ENCODE measurements at places on chromosomes 2 and 18.

DNA sequence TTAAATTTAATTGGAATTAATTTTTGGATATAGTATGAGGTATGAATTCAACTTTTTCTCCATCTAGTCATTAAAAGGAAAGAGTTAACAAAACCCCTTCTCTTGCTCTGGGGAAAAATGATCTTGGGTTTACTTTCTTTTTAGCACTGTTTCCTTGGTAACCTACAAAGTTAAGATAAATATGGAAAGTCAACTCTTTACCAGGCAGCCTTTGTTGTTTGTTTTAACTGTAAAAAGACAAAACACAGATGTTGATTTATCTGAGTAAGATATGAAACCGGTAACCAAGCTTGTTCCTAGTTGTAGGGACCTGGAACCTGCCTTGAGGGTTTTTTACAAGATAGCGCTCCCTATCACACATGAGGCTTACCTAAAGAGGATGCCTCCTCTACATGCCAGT, 10.1 kb upstream of the SANBR start:
- DNase-seq, result no peak

DNA sequence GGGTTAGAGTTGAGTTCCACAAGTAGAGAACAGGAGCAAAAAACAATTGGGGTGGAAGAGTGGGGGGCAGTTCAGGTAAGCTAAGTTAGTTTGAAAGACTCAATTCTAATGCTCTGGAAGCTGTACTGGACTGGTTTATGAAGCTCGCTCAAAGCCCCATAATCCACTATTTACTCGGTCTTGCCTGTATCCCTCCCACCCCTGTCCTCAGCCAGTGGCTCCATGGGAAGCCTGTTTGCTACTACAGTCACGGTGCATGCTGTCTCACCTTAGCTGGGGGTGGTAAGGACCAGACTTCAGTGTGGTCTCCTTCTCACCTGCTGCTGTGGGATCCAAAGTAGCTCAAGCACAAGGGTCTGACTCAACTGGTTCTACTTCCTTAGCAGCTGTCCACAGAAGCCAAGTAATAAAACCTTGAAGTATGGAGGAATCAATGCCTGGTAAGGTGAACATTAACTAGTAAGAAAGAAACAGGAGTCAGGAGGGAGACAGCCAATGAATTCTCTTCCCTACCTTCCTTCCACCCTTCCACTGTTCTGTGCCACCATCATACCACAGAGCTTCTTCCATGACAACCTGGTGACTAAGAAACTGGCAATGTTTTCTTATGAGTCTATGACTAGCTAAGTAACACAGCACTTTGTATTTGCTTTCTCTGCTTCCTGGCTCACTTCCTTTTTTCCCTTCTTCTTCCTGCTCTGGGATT, 230.8 kb downstream of the SRBD1 start:
- DNase-seq, result no peak

- no peak for DNase-seq
Measured at GRCh38 chr2:196635156-196635555, 4.4 kb upstream of the CCDC150 start.

- no peak for DNase-seq
Measured at GRCh38 chr2:158143703-158144360, 42.2 kb downstream of the UPP2 start.

DNA sequence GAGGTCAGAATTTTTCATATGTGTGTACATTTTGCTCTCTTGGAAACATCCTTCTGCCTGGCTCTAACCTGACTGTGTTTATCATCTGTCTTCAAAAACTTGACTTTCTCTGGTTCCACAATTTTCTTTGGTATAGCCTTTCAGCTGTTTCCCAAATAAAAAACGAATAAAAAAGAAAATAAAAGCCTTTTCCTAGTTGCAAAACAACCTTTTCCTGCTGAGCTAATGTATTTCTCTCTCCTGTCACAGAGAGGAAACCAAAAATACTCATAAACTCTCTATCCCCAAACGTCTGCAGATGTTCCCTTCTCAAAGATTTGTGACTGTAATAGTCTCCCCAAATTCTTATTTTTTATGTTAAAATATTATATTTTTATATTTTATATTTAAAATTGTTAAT, 505.3 kb upstream of the SLC39A10 start:
- no peak for DNase-seq

DNA sequence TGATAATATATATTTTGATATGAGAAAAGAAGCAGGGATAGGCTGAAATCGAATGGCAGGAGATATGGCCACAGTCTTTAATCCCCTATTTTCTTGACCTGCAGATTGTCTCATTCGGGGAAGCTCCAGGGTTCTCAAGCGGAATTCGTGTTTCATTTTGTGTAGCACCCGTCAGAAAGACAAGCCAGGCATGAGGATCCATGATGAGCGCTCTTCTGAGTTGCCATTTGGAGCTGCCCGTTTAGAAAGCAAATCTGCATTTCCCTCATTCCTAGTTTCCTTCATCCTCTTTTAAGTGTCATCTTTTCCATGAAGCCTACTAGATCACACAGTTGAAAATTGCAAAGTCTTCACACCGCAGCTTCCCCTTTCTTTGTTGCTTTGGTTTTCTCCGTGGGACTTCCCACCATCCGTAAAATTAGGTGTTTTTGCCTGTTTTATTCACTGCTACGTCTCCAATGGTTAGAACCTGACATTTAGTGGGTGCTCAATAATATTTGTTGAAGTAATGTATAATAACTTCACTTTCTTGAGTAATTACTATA, 16.9 kb downstream of the HNMT start:
- no peak for DNase-seq

DNA sequence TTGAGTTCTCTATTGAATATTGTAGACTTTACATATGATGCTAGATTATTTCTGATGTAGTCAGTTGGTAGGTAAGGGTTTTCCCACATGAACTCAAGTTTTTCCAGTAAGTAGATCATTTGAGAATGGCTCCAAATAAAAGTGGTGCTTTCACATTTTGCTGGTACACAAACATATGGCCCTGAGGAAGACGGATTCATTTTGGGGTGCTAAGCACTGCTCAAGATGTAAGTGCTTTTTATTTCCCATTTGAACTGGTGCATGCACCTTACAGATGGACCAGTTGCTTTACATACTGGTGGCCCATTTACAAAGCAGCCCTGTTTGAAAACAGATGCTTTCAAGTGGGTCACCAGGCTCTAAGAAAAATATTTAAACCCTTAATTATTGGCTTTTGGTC, 266.7 kb downstream of the MEIS1 start:
- DNase-seq, result no peak

- DNase-seq, result no peak
Measured at GRCh38 chr18:79874553-79875530, 76.6 kb downstream of the SLC66A2 start.

- no peak for DNase-seq
Measured at GRCh38 chr18:3604498-3605408, 154.8 kb downstream of the TGIF1 start.

GRCh38 chr2:16624436-16624780, 41.2 kb downstream of the CYRIA start:
- DNase-seq, result no peak

- DNase-seq, result no peak
Measured at GRCh38 chr18:74831571-74832250, 234.0 kb downstream of the ZNF407 start.

DNA sequence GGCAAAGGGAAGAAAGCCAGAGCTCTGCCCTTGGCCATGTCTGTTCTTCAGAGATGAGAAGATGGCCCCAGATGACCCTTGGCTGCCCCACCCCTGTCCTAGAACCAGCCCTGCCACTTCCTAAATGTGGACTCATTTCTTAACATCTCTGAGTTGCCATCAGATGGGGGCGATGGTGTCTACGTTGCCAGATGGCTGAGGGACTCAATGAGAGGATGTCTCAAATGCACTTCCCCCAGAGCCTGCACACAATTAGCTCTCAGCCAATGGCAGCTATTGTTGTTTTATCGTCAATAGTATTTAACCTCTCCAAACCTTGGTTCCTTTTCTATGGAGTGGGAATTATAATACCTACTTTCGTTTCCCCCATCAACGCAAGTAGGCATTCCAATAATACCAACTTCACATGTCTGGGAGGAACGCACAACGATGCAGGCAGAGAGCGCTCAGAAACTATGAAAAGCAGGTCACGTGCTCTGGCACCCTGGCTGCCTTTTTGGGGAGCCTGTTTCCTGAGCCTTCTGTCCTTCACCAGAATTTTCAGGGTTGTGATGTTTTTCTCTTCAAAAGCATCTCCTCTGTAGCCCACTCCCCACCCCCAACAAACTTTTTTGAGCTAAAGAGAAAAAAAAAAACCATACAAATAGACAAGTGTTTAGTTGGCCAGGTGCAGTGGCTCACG, 100.3 kb downstream of the MCFD2 start:
- DNase-seq, result no peak

- DNase-seq, result no peak
Measured at GRCh38 chr2:134232868-134233727, 20.8 kb upstream of the MGAT5 start.

- DNase-seq, result no peak
Measured at GRCh38 chr2:175619179-175620045, 382.7 kb downstream of the LNPK start.

DNA sequence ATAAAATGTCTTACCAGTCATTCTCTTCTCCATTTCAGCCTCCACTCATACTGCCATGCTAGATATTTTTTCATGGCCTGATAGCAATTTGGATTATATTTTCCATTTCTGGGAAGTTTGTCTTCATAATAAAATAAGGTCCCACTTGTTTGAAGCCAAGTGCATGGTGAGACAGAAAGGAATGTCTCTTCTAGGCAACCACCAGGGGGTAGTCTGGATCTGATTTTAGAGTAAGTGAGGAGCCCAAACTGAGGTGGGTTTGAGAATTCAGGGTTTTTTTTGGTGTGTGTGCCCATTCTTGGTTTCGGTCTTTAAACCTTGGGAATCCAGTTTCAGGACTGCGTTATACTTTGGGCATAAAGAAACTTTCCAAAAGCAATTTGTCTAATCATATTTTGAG, 315.5 kb downstream of the RPRM start:
- no peak for DNase-seq

- DNase-seq, result no peak
Measured at GRCh38 chr2:201150454-201151020, 32.4 kb upstream of the CASP10 start.

- peak; percentile 39 for DNase-seq
Measured at GRCh38 chr2:239230318-239231052, 170.3 kb downstream of the HDAC4 start.

GRCh38 chr2:120444691-120445240, 98.8 kb downstream of the INHBB start:
- DNase-seq, result no peak

DNA sequence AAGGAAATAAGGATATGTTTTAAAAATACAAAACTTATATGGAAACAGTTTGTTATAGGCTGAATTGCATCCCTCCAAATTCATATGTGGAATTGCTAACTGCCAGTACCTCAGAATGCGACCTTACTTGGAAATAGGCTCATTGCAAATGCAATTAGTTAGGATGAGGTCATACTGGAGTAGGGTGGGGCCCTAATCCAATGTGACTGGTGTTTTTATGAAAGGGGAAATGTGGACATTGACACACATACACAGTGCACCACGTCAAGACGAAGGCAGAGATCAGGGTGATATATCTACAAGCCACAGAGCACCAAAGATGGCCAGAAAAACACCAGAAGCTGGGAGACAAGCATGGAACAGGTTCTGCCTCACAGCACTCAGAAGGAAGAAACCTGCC, 494.2 kb downstream of the TSN start:
- no peak for DNase-seq

- DNase-seq, result no peak
Measured at GRCh38 chr2:45084361-45085020, 75.2 kb upstream of the SIX2 start.

- DNase-seq, result no peak
Measured at GRCh38 chr18:25256439-25256838, 95.5 kb downstream of the ZNF521 start.

DNA sequence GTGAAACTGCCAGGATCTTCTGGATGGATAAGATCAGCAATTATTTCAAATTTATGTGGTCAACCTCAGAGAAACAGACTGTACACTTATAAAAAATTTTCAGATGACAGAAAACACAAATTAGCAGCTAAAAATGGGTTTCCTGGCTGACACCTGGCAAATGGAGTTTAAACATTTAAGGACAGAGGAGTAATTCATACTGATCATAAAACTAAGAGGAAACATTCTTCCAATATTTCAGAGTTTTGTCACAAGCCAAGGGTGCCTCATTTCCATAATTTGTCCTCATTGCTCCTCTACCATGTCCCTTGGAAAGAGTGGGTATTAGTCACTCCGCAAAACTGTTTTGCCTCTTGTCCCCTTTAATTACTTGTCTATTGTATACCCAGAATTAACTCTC, 70.2 kb downstream of the TMEFF2 start:
- DNase-seq, result no peak

DNA sequence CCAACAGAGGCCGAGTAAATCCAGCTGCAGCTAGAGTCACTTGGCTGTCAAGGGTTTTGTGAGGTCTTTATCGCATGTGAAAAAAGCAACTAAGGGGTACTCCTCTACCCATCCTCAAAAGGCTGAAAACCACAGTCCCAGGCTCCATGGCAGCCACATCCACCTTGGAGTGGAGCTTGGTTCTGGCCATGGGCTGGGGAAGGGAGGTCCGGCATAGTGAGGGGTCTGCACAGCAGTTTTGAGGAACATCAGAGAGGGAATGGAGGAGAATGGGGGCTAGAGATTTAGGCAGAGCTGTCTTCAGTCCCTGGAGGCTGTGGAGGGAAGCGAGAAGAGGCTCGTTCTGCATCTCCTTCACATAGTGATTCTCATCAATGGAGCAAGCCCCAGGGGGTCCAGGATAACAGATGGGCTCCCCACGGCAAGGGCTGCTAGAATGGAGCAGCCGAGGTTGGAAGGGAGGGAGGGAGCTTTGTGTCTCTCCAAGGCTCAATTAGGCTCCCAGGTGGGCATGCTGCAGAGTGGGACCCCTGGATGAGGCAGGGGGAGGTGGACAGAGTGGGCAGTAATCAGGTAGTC, 21.0 kb downstream of the MROH2A start:
- no peak for DNase-seq

- no peak for DNase-seq
Measured at GRCh38 chr2:21260311-21260710, 136.5 kb downstream of the TDRD15 start.

GRCh38 chr2:111246620-111247061, 125.9 kb downstream of the BCL2L11 start:
- no peak for DNase-seq

DNA sequence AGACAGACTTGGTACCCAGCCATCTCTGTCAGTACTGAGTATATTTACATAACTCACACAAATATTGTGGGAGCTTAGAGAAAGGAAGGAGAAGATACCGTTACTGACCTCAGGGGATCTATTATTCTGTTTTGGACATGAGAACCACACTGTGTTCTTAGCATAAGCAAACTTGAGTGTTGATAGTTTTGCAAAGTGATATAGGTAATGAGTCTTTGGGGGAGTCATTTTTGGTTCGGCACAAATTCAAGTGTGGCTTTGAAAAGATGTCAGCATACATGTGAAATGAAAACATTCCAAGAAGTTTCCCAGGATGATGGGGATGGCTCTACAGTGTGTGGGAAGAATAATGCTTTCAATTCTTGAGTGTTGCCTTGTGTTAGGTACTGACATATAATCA, 24.1 kb downstream of the SMARCAL1 start:
- DNase-seq, result no peak

- no peak for DNase-seq
Measured at GRCh38 chr2:45343251-45344017, 267.6 kb downstream of the SRBD1 start.
